ENCODE measurements at places on chromosomes 13 and 19. TPM values are rescaled to one million over a fixed set of nuclear protein-coding genes. Genes with fewer than 3 reads are reported as not detected.

NPHS1 gene
- not detected for polyA plus RNA-seq

OR7G3 gene
- polyA plus RNA-seq, result not detected

DLEU7 gene
- not detected for polyA plus RNA-seq

PDX1 gene
- polyA plus RNA-seq, result not detected

TNNI3 gene
- 9.1 TPM for polyA plus RNA-seq

TGFBR3L gene
- polyA plus RNA-seq, result 0.87 TPM

GJB6 gene
- not detected for polyA plus RNA-seq

CTXN1 gene
- 53.8 TPM for polyA plus RNA-seq

KDELR1 gene
- polyA plus RNA-seq, result 138 TPM

PRR36 gene
- polyA plus RNA-seq, result 0.18 TPM

GDF15 gene
- 129 TPM for polyA plus RNA-seq

NFIC gene
- polyA plus RNA-seq, result 2.6 TPM

METTL21C gene
- polyA plus RNA-seq, result not detected

GPR4 gene
- 0.69 TPM for polyA plus RNA-seq

CCL25 gene
- not detected for polyA plus RNA-seq

GNA15 gene
- polyA plus RNA-seq, result 0.13 TPM

PEX11G gene
- 6.4 TPM for polyA plus RNA-seq

ZNF429 gene
- 5.6 TPM for polyA plus RNA-seq

ANGPTL8 gene
- polyA plus RNA-seq, result 0.21 TPM

CACNA1A gene
- 1.3 TPM for polyA plus RNA-seq
